ENCODE measurements at places on chromosomes 6 and 20.

DNA sequence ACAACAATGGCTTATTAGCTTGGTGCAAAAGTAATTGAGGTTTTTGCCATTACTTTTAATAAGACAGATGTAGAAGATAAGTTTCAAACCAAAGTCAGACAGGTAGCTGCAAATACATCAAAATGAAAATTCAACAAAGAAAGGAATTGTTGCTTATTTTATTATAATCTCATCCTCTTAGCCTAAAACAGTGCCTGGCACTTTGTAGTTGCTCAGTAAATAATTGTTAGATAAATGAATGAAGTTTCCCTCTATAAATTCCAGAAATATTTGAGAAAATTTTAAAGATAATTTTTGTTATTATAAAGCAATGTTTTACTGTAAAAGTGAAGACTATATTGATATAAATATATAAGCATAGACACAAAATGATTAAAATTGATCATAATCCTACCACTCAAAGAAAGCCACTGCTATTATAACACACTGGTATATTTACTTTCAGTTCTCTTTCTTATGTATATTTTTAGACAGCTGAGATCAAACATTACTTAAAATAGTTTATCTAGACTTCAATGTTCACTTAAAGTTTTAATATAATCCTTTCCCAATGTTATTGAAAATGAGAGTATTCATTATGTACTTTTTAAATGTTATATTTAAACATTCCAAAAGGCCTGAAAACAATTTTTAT lies 42.5 kb downstream of the SESN1 start:
- no peak for ATAC-seq

- ATAC-seq, result no peak
Measured at GRCh38 chr20:3276680-3277015, 37.7 kb upstream of the SLC4A11 start.

- no peak for ATAC-seq
Measured at GRCh38 chr6:150646228-150646627, 46.5 kb downstream of the PLEKHG1 start.

DNA sequence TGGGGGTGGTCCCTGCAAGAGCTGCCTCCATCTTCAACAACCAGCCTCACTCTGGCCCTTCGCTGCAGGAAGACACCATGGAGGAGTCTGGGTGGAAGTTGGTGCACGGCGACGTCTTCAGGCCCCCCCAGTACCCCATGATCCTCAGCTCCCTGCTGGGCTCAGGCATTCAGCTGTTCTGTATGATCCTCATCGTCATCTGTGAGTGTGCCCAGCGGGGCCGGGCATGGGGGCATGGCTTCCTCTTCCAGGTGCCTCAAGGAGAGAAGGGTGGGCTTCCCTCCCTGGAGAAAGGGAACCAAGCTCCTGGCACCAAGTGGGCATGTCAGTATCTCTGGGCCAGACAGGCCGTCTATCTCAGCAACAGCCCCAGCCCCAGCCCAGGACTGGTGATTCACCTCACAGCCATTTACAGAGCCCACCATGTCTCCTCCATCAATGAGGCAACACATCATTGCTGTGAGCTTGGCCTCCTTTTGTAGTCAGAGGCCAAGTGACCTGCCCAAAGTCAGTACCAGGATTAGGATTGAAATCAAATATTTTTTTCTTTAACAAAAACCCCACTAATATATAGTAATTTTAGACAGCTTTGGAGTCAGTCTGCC lies 40.2 kb downstream of the TM9SF4 start:
- ATAC-seq, result no peak

GRCh38 chr6:144013486-144013909 lies 5.4 kb upstream of the PLAGL1 start:
- no peak for ATAC-seq

DNA sequence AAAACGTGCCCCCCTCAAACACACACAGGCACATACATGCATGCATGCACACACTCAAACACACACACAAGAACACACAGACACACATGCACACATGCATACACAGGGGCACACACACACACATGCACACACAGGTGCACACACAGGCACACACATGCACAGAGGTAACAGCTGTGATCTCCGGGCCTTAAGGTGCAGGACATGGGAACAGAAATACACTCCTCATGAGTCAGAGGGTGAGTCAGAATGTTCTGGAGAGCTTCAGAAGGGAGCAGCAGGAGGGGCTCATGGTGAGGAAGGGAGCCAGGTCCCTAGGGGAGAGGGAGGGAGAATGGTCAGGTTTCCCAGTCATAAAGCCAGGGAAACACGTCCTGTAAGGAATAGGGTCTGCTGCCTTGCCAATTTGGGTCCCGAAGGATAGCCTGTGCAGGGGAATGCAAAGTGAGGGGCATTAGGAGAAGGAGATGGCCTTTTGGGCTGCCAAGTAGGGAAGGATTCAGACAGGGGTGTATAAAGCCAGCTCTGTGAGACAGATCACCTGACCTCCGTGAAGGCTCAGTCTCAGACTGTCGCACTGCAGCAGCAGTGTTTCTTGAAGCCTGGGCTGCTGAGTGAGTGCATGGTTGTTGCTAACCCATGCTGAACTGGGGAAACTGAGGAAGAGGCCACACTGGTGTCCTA lies 123.9 kb downstream of the MAFB start:
- no peak for ATAC-seq

DNA sequence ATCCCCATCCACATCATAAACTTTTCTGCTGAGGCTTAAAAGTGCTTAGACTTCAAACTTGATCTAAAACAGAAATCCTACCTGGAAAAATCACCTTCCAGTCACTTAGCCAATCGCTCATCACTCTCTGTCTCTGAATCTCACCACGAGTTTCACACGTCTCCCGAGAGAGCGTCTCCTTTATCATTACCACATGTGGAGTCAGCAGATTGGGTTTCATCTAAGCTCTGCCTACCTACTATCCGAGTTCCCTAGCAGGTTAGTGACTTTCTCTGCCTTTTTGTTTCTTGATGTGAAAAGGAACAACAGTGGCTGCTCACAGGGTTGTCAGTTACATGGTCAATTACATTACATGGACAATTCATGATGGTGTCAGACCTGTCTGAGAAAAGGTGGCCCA lies 286.2 kb downstream of the ESR1 start:
- ATAC-seq, result no peak

- no peak for ATAC-seq
Measured at GRCh38 chr20:50578778-50579165, 68.6 kb downstream of the PTPN1 start.

- ATAC-seq, result no peak
Measured at GRCh38 chr20:19277381-19277780, 64.9 kb downstream of the SLC24A3 start.

GRCh38 chr6:105596284-105596755 lies 193.4 kb upstream of the PREP start:
- no peak for ATAC-seq
